Stimulated activated CD4-positive, alpha-beta T cell treated with anti-CD3 and anti-CD28 coated beads, Interleukin-2, amount 100 ng/mL, for 24 hours (primary cell): ENCODE measurements at places on chromosomes 2 and 18.

GRCh38 chr2:15719566-15720313 is 128.1 kb downstream of the DDX1 start:
- DNase-seq = no peak

DNA sequence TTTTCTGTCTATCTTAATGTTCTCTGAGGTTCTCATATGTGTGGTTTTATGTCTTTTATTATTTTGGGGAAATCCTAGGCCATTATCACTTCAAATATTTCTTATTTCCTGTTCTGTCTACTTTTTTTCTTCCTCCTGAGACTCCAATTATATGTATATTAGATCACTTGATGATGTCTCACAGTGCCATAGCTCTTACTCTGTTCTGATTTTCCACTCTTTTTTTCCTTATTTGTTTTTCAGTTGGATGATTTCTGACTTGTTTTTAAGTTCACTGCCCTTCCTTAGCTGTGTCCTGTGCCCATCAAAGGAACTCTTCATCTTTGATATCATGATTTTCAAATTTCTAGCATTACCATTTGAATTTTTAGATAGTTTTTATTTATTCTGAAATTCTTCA is 24.1 kb downstream of the FAM228B start:
- no peak for DNase-seq

DNA sequence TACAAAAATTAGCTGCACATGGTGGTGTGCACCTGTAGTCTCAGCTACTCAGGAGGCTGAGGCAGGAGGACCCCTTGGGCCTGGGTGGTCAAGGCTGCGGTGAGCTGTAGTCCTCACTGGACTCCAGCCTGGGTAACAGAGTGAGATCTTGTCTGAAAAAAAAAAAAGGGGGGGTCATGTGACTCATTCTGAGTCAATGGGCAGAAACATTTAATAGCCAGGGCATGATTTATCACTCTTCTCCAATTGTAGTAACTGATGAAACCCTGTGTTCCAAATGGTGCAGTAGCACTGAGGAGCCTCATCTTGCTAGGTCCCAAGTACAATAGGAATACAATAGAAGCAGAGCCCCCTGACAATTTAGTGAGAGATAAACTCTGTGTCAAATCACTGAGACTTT is 78.9 kb upstream of the CCDC68 start:
- DNase-seq = no peak

DNA sequence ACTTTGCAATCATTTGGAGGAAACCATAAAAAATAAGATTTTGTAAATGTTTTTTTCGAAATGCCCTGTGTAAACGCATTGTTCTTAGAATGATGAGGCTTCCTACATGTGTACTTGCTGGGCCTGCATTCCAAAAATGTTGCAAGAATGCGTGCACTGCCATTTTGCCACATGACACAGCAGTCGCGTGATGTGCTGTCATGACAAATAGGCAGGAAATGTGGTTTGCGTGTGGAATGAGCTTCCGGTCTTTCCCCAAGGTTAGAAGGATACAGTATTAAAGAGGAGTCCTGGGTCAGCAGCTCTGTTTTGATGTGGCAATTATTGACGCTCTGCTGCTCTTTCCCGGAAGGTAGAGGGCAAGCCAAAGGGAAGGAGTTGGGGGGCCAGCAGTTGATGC is 18.1 kb upstream of the SERPINB2 start:
- DNase-seq = no peak
